ENCODE measurements at places on chromosomes 4 and X.

DNA sequence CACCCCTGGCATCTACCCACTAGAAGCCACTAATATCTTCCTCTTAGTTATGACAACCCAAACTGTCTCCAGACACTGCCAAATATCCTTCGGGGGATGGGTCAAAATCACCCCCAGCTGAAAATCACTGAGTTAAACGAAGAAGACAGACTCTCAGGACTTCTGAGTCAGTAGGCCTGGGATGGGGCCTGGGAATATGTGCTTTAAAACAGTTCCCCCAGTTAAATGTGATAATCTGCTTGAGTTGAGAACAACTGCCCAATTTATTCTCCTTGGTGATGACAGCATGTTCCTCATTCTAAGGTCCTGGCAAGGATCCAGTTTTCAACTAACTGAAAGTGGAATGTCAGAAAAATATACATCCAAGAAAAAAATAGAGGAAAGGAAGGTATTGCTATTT is 52.4 kb downstream of the CBLL2 start:
- no peak for DNase-seq

DNA sequence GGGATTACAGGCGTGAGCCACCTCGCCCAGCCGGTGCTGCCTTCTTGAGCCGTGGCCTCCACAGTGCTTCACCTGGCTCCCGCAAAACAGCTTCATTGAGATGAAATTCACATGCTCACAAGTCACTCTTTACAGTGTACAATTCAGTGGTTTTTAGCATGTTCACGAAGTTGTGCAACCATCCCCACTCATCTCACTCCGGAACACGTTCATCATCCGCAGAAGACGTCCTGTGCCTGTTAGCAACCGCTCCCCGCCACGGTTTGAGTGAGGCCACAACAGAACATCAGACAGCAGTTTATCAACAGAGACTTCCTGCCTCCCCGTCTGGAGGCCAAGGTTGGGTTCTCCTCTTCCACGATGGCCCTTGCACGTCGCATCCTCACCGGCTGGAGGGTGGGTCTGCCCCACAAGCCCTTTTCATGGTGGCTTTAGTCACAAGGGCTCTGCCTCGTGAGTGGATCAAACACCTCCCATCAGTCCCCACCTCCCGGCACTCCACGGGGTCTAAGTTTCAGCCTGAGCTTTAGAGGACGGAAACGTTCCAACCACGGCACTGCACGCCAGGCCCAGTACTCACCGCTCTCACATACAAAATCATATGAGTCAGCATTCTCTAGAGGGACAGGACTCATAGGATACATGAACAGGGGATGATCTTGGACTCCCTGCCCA is 29.6 kb upstream of the SPON2 start:
- no peak for DNase-seq

- no peak for DNase-seq
These were observed 68.2 kb downstream of the MRPL1 start for GRCh38 chr4:77930876-77931275.

DNA sequence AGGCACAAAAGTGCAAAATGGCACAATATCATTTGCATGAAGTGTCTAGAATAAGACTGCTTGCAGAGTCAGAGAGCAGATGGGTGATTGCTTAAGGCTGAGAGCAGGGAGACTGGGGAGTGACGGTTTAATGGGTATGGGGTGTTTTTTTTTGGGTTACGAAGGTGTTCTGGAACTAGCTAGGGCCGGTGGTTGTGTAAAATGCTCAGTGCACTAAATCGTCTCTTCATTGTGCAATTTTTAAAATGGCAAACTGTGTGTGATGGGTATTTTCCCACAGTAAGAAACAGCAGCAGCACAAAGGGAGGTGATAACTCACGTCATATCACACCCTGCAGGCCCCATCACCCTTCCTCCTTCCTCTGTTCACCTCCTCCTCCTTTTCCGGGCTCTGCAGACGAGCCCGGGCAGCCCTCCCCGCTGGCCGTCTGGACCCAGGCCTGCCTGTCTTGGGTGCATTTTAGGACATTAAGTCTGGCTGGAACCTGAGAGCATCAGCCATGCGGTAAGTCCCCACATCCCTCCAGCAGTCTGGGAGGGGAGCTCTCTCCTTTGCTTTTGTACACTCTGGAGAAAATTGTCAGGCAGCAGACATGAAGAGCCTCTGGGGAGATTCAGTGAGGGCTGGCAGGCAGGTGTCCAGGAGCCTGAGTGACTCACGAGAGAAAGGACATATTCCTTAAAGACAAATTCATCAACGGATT is 42.7 kb downstream of the ASMT start:
- DNase-seq = peak; percentile 59

GRCh38 chrX:125203737-125204578 is 115.7 kb upstream of the TEX13C start:
- DNase-seq = peak; percentile 76

DNA sequence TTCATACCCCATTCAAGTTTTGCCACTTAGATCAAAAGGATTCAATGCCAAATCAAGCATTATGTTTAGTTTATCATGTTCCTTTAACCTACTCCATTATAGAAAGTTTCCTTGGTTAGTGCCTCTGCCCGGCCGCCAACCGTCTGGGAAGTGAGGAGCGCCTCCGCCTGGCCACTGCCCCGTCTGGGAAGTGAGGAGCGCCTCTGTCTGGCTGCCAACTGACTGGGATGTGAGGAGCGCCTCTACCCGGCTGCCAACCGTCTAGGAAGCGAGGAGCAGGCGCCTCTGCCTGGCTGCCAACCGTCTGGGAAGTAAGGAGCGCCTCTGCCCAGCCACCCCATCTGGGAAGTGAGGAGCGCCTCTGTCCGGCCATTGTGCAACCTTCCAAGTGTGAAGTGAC is 36.3 kb upstream of the PDGFRA start:
- no peak for DNase-seq

GRCh38 chr4:7166237-7166636 is 26.1 kb upstream of the SORCS2 start:
- no peak for DNase-seq

DNA sequence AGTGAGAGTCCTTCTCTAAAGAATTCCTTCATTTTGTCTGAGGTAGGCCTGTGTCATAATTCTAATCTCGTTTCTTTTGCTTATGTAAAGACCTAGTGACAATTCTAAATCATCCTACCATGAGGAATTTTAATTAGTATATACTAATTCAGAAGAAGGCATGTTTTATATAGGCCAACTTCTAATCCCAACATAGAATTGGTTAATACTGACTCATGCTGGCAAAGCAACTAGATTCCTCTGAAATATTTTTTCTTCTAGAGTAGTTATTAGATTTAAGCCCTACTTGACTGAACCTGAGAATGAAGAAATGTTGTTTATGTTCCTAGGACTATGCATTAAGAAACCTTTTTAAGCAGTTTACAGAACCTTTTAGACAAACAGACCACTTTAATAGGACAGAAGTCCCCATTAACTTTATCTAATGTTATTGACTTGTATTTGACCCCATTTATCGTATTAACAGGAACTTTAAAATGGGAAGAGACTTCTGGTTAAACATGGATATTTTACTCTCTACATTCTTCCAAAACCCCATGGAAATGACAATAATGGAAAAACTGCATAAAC is 56.1 kb upstream of the EIF1AX start:
- no peak for DNase-seq

- no peak for DNase-seq
These were observed 69.9 kb upstream of the ESX1 start for GRCh38 chrX:104324461-104325212.

DNA sequence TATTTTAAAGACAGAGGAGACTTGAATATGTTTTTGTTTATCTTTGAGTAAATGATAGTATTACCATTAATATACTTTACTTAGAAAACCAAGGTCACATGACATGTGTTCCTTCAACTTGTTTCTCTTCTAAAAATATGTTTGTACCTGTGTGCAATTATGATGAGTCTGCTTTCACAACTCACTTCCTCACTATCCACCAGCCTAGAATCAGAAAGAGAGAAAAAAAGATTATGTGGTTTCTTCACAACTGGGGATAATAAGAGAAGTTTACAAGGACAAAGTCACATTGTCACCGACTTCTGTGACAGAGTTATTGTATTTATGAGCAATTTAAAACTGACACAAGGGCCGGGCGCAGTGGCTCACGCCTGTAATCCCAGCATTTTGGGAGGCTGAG is 1112.1 kb downstream of the RPA4 start:
- DNase-seq = no peak

- DNase-seq = no peak
These were observed 128.6 kb upstream of the FTHL17 start for GRCh38 chrX:31200430-31200829.

DNA sequence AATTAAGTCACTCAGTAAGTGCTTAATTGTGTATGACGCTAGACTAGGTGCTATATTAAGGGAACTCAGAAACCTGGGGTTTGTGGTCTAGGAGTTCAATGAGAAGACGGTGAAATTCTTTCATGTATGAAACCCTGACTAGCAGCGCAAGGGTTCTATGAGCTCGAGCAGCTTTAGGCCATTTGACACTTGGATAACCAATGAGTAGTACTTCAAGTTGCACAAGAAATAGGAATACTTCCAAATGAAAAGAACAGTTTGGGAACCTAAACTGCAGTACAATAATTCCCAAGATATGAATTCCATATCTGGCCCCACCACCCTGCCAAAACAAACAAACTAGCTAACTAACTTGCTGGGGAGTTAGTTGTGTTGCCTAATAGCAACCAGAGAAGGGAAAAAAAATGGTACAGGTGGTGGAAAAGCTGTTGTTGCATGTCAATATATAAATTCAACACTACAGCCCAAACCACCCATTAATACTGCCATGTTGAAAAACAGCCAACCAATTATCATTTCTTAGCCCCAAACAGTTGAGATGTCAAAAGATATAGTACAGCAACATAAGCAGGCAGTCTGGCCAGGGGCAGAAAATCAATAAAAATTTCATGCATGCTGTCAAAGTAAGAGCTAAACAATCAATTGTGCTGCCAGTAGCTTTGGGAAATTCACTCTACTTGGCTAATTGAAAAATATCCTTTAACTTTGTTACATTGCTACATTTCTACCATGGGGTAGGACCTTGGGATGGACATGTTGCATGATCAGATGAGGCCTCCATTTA is 54.6 kb upstream of the MCF2 start:
- DNase-seq = no peak

DNA sequence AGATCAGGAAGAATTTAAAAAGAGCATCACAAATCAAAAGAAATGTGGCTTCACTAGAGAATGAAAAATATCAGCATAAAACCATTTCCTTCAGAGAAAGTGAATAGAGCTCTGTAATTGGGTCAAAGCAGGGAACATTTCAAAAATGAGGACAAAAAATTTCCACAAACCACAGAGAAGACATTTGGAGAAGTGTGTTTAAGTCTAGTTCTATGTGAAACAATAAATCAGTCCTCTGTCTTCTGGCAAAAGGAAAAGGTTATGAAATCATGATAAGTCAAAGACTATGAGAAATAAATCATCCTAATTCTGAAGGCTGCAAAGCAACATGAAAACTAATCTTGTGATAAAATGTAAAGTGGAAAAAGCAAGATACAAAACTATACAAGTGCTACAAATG is 27.9 kb downstream of the SMPX start:
- DNase-seq = no peak

Measured in nephron progenitor cell (in vitro differentiated cells).